ENCODE measurements at places on chromosomes 6 and 20.
A peak's percentile ranks its signal among the peaks of the same experiment; 100 is the strongest.

- DNase-seq, result no peak
Measured at GRCh38 chr20:58233881-58234528, 5.6 kb upstream of the ANKRD60 start.

DNA sequence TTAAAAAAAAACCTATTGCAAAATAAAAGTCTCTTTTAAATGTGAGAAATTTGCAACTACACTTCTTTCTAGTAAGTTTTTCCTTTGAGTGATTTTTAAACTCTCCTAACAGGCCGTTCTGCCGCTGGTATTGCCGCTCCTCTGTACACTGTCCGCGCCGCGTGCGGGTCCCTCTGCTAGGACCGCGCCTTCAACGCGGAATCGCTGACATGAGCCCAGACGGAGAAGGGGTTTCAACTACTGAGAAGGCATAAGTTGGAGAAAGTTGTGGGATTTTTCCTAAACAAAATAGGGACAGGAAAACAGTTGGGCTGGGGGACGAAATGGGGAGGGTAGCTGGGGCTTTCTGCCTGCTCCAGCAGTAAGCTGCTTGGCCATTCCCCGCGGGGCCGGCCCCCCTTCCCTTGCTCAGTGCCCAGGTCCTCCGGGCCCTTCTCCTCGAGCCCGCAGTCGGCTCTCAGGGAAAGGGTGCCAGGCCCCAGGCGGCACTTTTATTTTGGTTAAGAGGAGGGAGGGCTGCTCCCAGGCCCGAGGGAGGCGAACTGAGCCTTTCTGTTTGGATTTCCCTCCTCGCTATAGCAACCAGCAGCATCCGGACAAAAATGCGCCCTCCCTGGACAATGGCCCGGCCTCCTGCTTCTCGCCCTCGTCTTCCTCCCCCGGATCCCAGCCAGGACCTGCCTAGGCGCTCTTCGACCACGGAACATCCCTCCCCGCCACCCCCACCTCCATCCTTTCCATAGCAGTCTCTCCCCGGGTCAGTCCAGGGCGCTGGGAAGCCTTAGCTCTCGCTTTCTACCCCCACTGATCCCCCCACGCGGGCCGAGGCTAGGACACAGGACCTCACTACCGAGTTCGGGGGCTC is 6.8 kb upstream of the POU3F2 start:
- DNase-seq, result no peak

DNA sequence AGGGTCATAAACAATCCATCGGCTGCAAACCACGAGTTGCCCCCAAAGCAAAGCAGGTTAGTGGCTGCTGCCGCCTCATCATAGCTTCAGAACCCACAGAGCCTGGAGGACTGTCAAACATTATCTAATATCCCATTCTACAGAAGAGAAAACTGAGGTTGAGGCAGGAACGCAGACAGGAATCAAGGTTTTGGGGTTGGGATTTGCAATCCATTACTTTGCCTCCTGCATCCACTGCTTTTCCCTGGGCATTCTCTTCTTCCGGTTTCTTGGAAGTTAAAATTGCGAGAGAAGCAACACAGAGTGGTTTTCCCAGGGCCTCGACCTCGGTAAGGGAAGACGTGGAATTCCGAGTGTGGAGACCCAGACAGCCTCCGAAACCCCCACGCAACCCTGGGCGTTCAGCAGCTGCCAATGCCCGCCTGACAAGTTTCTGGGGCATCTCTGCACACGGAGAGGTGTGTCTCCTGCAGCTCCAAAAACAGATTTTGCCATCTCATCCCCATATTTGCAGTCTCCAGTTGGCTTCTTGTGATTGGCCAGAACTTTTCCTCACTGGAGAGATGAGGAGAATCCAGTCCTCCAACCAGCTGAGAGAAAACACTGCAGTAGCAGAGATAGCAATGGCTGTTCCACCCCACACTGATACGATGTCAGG is 45.5 kb upstream of the SNAP25 start:
- no peak for DNase-seq

DNA sequence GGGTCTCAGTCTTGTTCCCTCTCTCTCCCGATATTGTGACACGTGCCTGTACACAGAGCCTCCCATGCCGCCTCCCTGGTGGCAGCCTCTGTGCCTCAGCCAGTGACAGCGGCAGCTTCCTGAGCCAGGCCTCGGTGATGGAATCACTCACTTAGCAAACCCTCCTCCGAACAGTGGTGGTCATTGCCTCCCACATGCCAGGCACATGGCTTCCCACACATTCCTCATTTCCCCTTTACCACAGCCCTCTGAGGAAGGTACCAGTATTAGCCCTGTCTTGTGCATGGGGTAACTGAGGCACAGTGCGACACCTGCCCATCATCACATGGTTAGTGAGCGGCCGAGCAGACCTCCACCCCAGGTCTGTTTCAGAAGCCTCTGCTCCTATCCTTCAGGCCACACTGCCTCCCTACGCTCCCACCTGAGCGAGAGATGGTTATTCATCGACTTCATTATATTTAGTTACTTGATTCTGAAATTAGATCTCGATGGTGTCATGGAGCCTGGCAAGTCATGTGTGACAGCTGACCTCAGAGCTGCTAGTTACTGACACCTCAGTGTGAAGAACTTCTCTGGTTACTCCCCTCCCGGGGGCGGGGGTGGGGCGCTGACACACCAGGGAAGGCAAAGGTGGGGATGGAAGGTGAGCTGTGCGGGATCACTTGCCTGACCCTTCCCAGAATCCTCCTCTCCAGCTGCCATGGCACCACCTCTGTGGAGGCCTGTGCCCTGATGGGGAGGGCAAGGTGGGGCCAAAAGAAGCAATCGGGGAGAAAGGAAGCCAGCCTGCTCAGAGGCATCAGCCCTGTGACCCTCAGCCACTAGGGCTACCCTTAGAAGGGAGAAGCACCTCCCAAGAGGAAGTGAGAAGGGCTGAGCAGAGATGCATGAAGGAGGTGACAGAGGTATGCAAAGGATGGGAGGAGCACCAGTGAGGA is 17.9 kb downstream of the MDGA1 start:
- DNase-seq, result no peak

DNA sequence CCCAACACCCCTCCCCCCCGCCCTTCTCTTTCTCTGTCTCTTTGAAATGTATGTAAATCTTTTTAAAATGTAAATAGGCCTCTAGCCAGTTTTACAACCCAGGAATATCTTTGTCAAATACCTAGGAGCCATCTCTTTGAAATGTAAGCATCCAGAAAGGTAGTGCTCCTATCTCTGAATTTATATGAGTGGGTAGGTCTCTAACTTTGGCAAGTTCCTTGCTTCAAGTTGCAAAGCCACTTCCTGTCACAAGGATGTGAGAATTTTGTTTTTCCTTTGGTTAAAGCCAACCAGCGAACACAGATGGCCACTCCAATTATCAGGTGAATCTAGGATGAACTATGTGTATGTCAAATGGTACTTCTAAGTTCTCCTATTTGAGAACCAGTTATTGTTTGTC is 6.2 kb upstream of the DEFB132 start:
- no peak for DNase-seq

DNA sequence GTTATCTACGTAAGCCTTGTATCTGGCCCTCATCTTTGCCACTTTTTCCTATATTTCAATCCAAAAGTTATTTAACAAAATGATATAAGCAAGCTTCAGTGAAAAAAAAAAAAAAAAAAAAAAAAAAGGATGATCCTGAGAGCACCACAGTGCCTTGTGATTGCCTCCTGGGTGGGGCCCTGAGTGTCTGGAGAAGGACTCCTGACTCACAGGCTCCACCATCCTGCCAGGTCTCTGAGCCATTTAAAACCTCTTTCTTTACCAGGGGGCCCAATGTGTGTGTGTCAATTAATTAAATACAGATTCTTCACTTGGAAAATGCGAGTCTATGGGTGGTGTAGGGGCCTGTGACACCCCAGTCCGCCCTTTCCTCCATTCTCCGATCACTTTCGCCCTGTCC is 105.2 kb downstream of the SMOC2 start:
- no peak for DNase-seq

DNA sequence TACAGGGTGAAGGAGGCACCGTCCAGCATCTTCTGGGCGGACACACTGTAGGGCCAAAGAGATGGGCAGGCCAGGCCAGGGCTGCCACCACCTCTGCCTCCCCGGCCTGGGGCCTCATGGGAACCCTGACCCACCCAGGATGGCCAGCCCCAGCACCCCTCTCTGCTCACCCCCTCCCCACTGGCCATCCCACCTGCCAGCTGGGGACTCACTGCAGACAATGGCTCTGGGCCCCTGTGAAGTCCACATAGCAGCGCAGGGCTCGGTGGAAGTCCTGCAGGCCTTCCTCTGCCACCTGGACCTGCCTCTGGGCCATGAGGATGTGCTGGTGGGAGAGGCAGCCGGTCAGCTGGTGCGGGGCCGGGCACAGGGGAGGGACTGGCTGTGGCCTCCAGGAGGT is 3.6 kb upstream of the C20orf144 start:
- DNase-seq, result no peak

GRCh38 chr6:41343641-41344187 is 8.3 kb downstream of the NCR2 start:
- no peak for DNase-seq

GRCh38 chr6:7448232-7448631 is 58.6 kb downstream of the RIOK1 start:
- DNase-seq, result no peak

GRCh38 chr20:4449957-4450715 is 271.6 kb upstream of the PRND start:
- peak; percentile 29 for DNase-seq

- no peak for DNase-seq
Measured at GRCh38 chr6:10355115-10355702, 59.7 kb downstream of the TFAP2A start.

DNA sequence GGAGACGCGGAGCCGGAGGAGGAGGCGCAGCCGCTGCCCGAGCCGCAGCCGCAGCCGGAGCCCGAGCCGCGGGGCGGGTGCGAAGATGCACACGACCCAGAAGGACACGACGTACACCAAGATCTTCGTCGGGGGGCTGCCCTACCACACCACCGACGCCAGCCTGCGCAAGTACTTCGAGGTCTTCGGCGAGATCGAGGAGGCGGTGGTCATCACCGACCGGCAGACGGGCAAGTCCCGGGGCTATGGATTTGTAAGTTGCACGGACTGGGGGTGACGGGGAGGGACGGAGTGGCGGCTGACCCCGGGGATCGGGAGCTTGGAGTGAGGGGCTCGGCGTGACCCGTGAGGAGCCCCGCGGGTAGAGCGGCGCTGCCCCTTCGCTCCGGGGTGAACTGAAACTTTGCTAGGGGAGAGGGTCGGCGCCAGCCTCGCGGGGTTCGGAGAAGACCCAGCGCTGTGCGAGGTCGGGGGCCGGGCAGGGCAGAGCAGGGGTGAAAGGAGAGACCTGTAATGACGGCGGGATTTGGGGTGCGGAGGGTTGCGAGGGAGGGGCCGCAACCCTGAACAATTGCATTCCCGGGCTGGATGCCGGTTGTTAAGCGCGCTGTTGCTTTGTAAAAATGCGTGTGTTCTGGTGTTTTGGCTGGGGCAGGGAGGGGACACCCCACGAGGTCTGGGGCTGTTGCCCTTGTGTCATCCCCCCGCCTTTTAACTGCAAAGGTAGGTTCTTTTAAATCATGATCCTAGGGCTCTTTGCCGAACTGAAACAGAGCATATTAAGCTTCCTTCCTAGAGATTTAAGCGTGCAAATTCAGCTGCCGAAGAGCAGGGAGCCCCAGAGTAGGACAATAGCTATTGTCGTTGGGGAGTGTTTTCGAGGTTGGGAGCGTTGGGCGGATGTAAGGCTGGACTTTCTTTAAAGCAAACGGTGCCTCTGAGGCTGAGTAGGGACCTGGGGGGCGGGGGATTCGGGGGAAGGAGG is 628 bp downstream of the RBM24 start:
- no peak for DNase-seq

DNA sequence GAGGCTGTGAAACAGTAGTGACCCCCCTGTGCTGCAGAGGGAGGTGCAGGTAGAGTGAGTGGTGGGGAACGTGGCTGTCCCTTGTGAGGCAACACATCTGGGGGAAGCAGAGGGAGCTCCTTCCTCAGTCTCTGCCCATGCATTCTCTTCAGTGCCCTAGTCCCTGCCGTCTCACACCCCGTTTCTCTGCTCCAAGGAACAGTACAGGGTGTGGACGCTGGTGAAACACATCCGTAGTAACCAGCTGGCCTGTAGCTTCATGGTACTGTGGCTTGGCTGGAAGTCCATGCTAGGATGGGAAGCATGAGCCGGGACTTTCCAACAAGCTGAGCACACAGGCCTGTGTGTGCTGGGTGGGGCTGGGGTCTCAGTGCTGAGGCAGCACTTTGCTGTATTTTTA is 25.4 kb upstream of the CST3 start:
- no peak for DNase-seq

GRCh38 chr6:110527516-110527915 is 51.1 kb upstream of the SLC22A16 start:
- no peak for DNase-seq

DNA sequence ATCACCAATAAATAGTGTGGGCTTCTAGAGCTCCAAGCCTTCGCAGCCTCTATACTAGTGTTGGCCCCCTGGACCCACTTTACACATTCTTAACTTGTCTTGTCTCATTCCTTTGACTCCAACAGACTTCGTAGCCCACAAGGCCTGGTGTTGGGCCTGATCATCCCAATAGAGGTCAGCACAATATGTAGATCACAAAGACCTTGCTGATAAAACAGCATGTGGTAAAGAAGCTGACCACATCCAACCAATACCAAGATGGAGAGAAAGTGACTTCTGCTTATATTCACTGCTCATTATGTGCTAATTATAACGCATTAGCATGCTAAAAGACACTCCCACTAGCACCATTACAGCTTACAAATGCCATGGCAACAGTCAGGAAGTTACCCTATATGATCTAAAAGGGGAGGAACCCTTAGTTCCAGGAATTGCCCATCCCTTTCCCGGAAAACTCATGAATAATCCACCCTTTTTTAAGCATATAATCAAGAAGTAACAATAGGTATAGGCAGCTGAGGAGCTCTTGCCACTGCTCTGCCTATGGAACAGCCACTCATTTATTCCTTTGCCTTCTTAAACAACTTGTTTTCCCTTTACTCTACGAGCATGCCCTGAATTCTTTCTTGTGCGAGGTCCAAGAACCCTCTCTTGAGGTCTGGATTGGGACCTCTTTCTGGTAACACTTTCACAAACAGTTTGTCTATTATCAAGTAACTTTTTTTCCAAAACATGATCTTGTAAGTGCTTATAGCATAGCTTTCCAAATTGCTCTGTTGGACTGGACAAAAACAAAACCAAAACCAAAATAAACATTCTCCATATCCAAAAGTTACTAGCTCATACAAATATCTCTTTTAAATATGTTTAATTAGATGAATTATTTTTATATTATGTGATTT is 54.6 kb upstream of the ECHDC1 start:
- no peak for DNase-seq

DNA sequence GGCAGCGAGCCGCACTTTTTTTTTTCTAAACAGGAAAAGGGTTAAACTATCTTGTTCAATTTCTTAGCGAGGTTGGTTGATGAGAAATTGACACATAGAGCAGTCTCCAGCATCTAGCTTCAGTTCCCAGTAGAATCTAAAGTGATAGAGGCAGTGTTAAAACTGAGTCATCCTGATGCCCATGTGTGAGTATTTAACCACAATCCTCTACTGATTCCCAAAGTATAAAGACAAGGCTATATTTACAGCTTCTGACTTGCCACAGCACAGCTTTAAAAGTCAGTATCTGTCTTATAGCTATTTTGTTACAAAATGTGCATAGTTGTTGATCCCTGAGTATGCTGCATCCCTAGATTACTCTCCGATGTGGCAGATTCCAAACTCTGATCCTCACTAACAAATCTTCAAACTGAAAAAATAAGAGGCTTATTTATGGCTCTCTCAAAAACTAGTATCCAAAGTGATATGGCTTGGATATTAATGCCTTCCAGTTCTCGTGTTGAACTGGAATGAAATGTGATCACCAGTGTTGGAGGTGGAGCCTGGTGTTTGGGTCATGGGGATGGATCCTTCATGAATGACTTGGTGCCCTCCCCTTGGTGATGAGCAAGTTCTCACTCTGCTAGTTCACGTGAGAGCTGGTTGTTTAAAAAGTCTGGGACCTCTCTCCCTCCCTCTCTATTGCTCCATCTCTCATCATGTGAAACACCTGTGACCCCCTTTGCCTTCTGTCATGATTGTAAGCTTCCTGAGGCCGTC is 13.1 kb upstream of the POPDC3 start:
- no peak for DNase-seq

All from BJ (cell line).